Stimulated activated CD8-positive, alpha-beta memory T cell treated with anti-CD3 and anti-CD28 coated beads, Interleukin-4, amount 100 ng/mL, for 48 hours (primary cell): ENCODE measurements at places on chromosomes 1 and 21.
A peak's percentile ranks its signal among the peaks of the same experiment; 100 is the strongest.

DNA sequence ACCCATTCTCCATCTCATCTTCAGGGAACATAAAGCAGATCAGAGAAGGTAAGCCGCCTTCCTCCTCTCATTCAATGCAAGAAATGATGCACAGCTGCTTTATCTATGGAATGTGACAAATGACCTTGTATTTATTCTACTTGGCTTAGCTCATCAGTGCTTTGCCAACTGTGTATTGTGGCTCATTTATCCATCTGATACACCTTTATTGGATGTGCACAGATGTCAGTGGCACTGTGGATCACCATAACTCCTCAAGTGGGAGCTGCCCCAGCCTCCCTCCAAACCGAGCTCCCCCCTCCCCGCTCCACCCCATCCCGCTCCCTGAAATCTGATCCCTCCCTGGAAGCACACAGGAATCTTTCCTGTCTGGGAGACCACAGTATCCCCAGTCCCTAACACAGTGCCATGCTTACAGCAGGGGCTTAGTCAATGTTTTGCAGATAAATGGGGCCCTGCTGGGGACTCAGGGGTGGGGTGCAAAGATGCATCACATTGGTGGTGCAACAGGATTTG lies 156.0 kb upstream of the RAB4A start:
- no peak for DNase-seq

- no peak for DNase-seq
Measured at GRCh38 chr1:96962216-96962615, 240.6 kb downstream of the PTBP2 start.

GRCh38 chr1:12477936-12478611 lies 139.9 kb downstream of the DHRS3 start:
- peak; percentile 36 for DNase-seq

GRCh38 chr1:198088360-198089071 lies 68.3 kb upstream of the NEK7 start:
- no peak for DNase-seq

DNA sequence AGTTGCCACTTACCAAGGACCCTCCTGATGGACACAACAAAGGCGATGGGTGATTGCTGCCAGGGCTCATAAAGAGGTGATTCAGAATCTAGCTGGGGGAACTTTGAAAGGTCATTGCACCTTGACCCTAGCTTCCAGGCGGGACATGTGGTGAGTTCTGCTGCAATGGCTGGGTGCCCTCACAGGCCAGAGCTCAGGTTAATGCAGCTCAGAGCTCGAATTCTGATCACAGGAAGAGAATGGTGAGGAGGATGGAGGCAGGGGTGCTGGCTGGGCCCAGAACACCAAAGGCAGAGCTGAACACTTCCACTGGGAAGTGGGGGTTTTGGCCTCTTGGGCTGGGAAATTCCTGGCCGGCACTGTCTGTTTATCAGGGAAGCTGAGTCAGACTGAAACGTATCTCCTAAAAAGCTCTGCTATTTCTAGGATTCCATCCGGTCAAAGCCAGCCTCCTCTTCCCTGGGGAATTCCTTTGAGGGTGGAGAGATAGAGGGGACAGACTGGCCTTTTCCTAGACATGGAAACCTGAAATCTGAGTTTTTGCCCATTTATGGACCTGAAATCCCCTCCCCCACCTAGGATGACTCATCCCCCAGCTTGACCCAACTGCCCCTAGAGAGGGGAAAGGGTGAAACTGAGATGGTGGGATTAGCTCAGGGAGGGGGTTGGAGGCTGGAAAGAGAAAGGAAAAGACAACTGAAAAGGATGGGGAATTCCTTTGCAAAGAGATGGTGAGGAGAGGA lies 27.2 kb downstream of the NUAK2 start:
- no peak for DNase-seq

DNA sequence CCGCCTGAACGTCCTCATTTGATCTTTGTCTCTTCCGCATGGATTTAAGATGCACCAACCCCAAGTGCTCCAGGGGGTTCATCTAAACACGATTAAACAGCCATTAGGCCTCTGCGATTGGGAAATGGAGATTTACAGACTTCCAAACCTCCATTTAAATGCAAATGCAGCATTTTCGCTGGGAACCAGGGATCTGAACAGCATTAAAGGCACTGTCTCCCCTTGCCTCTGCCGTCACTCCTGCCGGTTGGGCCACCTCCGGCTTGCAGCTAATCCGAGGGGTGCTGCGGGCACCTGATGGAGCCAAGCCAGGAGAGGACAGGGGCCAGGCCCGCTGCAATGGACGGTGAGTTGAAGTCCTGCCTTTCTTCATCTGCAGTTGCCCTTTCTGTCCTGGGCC lies 70.3 kb upstream of the KLHDC7A start:
- DNase-seq: no peak

DNA sequence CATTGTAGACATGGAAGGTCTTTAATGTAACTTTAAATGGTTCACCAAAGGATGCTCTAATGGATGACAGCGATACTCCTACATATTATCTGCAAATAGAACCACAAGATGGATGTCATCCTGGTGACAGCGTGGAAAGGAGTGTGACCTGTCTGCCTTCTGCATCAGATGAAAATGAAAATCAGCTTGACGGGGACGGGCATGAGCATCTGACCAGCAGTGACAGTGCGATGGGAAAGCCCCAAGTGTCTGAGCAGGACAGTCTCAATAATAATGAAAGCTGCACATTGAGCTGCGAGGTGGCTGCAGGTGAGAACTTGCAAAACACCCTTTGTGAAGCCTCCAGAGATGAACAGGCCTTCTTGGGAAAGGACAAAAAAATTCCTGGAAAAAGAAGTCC lies 25.2 kb downstream of the CNST start:
- DNase-seq: peak; percentile 40

DNA sequence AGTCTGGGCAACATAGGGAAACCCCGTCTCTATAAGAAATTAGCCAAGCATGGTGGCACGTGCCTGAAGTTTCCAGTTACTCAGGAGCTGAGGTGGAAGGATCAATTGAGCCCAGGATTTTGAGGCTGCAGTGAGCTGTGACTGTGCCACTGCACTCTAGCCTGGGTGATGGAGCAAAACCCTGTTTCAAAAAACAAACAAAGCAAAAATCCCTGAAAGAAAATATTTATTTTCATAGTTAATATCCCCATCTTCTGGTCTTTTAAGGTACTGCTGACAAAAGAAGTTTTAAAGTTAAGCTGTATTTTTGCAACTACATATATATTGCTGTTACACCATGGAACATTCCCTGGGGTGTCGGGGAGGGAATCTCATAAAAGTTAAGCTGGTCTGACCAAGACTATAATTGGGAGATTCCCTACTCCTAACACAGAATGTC lies 26.0 kb downstream of the VAMP4 start:
- no peak for DNase-seq

GRCh38 chr1:172777767-172778166 lies 118.9 kb downstream of the FASLG start:
- DNase-seq: no peak

- no peak for DNase-seq
Measured at GRCh38 chr1:87673748-87674147, 345.1 kb downstream of the LMO4 start.

DNA sequence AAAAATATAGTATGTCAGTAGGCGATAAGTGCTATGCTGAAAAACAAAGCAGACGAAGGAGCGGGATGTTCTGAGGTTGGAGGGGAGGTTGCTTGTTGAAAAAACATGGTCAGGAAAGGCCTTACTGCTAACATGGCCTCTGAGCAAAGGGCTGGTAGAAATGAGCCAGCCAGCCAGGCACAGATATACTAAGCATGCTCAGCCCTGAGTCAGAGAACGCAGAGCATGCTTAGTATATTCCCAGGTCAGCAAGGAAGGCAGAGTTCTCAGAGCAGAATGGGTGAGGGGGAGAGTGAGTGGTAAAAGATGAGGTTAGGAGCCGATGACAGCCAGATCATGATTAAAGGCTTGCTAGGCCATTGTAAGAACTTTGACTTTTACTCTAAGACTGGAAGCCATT lies 36.7 kb downstream of the ZBTB40 start:
- no peak for DNase-seq

GRCh38 chr1:156445789-156446263 lies 54.7 kb downstream of the MEF2D start:
- peak; percentile 89 for DNase-seq

DNA sequence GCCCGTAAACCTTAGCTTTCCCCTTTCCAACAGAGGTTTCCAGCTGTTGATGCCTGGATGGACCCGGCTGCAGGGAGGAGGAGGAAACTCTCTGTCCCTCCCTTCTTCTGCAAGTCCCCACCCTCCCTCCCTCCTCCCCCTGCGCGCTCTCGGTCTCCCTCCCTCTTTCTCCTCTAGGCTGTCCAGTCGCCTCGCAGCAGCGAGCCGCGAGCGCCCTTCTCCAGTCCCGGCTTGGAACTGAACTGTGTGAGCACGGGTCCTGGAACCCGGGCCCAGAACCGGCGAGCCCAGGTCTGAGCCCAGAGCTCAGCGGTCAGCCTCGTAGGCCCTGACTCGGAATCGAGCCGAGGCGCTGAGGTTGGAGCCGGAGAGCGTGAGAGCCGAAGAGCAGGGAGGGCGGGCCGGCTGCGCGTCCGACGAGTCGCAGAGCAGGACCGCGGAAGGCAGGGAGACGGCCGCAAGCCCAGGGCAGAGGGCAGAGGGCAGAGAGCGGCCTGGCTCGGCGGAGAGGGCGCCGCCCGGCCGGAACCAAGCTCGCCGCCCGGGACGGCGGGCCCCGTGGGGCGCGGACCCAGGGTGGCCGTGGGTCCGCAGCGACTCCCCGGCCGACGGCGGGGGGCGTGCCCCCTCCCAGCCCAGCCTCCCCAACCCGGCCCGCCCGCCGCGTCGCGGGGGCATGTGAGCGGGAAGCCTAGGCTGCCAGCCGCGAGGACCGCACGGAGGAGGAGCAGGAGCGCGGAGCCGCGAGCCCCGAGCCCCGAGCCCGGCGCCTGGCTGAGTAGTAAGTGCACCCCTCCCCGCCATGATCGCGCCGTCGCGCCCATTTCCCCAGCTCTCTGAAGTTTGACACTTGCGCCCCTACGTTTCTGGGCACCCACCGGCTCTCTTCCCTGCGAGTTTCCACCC lies at the start of gene SOX13:
Gene SOX13, plus strand, starts transcription at position 185 of the 906 bp plus-strand sequence. CDS start 39,801 bp downstream, outside the sequence.
- peak; percentile 53 for DNase-seq

DNA sequence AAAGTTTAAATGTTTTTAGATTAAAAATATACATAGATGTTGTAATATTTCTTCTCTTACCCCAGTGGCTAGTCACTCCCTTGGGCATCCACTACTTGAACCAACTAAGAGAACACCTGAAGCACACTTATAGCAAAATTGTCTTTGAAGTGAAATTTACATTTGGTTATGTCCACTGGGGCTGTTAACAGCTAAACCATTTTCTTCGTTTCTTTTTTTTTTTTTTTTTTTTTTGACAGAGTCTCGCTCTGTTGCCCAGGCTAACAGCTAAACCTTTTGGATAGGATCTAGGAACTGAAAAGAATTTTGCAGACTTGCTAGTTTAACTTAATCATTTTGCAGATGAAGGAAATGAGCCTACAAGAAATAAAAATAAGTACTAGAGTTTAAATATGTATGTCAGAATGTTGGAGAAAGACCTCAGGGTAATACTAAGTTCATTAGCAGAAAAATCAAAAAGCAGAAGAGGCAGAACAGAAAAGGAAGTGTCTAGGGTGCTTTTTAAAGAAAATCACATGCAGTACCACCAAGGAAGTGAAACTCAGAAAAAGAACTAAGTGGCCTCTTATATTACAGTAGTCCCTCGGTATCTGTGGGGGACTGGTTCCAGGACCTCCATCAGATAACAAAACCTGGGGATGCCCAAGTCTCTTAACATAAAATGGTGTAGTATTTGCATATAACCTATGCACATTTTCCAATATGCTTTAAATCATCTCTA lies 11.8 kb downstream of the DRAM2 start:
- DNase-seq: no peak

GRCh38 chr1:236172041-236172579 lies 29.8 kb downstream of the GPR137B start:
- no peak for DNase-seq

DNA sequence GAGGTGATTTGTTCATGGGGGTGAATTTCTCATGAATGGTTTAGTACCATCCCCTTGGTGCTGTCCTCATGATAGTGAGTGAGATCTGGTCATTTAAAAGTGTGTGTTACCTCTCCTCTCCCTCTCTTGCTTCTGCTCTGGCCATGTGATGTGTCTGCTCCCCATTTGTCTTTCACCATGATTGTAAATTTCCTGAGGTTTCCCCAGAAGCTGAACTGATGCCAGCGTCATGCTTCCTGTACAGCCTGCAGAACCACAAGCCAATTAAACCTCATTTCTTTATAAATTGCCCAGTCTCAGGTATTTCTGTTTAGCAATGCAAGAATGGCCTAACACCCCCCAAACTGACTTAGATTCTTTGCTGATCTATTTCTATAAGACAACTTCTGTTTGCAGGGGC lies 249.4 kb upstream of the B3GALT2 start:
- no peak for DNase-seq

DNA sequence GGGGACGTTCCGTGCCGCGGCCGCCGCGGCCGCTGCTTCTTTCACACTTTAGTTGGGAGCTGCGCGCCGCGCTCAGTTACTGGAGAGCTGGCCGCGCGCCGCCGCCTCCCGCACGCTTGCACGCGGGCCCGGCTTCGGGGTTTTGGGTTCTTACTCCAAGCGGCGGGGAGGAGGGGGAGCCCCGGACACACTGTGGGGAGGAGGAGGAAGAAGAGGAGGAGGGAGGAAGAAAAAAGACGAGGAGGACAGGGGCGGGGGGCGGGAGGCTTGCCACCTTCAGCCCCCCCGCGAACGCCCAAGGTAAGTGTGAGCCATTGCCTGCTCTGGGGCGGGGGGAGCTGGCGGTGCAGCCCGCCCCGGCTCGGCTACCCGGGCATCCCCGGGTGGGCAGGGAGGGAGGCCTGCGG lies 243 bp downstream of the C1orf21 start:
- DNase-seq: no peak

DNA sequence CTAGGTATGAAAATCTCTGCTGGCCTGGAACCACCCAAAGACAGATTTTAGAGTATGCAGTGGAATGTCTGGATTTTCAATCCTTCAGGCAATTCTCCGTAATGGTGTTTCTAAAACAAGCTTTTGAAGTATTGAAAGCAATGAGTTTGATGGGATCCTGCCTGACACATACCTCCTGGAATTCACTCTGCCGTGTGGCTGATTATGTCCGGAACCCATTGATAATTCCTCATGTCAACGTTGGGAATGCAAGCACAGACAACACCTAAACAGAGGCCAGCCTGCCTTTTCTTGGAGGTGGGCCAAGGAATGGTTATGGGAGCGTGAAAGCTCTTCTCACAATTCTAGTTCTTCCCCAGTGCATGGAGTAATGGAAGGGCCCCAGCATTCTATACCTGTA lies 168.9 kb upstream of the HMCN1 start:
- DNase-seq: no peak

GRCh38 chr1:216521477-216521876 lies 98.2 kb upstream of the USH2A start:
- DNase-seq: no peak

DNA sequence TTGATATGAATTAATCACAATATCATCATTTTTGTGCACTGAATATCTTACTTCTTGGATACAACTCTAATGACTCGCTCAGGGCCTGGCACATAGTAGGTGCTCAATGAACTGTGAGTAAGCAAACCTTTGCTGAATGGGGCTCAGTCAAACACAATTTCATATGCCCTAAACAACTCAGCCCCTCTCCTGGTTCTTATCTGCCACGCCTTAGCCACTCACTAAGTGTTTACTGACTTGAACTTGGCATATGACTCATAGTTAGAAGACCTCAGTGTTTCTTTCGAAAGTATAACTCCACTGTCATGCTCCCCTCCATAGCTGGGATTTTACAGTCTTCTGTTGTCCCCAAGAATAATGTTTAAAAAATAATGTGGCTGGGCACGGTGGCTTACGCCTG lies 4.8 kb upstream of the IFNLR1 start:
- peak; percentile 52 for DNase-seq
